ENCODE measurements at places on chromosomes 1 and 21.

DNA sequence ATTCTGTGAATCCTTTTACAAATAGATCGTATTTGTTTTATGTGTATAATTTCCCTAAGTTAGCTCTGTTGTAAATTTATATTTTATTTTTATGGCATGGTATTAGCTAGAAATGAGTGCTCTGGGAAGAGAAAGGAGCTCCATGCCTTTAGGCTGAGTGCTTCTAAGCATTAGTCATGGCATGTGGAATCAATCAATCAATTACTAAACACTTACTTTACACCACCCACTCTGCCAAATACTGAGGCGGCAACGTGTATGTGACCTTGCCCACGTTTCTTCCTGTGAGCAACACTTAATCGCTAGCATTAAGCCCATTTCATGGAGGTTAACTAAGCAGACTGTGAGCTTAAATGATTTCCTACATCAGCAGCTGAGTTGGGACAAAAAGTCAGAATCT lies 7.2 kb upstream of the BECN2 start:
- no peak for DNase-seq

- no peak for DNase-seq
Observed at GRCh38 chr1:222105393-222105737, 363.5 kb upstream of the DUSP10 start.

DNA sequence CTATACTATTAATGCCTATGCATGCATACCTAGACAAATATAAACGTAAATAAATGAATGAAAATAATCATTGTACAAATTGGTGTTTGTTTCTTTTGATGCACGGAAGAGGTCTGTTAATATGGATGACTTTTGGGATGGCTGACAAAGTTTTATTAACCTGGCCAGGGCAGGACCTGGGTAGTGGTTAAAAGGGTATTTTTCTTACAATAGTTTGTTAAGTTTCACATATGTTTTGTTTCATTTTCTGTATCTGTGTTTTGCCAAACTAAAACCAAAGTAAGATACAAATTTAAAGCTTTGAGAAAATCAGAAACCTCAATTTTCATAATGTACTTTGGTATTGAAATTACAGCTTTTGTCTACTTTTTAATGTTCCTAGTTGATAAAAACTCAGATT lies 222.7 kb upstream of the OLFM3 start:
- DNase-seq, result no peak

GRCh38 chr1:93771843-93772242 lies 90.2 kb upstream of the BCAR3 start:
- no peak for DNase-seq

DNA sequence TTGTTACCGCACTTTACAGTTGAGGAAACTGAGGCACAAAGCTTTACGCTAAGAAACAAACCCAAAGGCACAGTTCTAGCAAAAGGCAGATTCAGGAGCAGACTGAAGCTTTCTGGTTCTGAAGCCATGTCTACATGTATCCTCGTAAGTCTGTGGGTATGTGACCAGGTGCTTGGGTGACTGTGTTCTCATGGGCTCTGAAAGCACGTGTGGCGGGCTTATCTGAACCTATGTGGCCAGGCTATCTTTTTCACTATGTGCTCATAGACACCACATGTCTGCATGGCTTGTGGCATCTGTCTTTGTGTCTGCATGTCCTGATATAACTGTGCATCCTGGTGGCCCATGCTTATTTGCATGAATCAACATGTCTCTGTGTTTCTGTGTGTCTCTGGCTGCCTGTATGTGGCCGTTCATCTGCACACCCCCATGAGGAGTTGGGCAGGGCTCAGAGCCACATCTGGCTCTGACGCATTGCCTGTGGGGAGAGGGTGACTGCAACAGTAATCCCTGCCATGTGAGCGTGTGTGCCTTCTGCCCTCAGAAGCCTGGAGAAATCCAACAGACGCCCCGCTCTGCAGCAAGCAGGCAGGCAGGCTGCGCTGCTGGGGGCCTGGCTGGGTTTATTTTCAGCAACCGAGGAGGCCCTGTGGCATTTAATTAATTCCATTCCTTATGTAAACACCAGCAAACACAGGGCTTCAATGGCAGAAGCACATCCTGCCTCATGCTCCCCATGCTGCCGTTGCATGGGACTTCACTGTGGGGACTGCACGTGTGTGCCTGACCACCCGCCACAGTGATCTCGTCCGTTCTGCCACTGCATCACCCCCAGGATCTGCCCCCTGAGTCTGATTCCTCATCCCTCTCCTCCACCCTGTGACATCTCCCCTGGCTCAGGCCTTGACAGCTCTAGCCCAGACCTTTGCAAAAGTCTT lies 115.4 kb downstream of the TRABD2B start:
- no peak for DNase-seq

DNA sequence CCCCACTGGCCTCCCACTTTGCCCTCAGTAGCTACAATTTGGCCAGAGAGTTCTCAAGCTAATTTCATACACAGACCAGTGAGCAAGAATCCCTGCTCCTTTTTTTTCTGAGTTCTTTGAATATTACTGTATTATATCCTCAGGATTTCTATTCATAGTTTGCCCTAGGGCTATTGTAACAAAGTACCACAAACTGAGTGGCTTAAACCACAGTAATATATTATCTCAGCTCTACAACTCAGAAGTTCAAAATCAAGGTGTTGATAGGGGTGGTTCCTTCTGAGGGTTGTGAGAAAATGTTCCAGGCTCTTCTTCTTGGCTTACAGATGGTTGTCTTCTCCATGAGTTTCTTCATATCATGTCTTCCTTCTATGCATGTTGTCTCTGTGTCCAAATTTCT lies 289.4 kb upstream of the ESRRG start:
- DNase-seq, result no peak

GRCh38 chr1:88327391-88328267 lies 356.4 kb upstream of the PKN2 start:
- DNase-seq, result no peak

DNA sequence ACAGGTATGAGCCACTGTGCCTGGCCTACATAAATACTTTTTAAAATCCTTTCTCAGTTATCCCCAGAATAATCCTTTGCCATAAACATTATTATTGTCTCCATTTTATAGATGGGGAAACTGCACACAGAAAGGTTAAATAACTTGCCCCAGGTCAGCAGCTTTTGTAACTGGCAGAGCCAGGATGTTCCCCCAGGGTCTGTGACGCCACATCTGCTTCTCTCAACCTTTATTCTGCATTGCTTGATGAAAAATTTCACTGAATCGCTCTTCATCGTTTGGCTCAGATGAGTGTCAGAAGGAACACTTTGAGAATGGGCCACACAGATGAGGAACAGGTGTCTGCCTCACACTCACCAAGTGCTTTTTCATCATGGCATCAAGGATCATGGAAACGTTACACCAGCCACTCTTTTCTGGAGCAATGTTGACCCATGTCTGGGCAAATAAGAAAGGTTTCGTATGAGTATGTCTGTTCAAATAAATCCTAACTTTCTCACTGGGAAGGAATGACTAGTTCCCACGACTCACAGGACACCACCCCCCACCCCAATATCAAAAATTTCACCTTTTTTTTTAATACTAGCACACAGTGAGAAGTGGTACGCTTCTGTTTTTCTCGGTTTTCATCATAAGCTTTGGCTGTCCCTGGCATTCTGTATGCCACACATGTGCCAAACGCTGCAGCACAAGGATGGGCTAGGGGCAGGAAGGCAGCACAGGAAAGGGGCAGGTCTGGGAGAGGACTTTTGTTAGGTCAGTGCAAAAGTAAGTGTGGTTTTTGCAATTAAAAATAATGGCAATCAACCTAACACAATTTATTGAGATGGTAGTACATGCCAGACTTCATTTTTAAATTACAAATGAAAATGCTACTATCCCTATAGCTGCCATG lies 9.0 kb upstream of the PTGFRN start:
- no peak for DNase-seq

GRCh38 chr1:86515597-86515996 lies 31.3 kb upstream of the CLCA4 start:
- DNase-seq, result no peak

DNA sequence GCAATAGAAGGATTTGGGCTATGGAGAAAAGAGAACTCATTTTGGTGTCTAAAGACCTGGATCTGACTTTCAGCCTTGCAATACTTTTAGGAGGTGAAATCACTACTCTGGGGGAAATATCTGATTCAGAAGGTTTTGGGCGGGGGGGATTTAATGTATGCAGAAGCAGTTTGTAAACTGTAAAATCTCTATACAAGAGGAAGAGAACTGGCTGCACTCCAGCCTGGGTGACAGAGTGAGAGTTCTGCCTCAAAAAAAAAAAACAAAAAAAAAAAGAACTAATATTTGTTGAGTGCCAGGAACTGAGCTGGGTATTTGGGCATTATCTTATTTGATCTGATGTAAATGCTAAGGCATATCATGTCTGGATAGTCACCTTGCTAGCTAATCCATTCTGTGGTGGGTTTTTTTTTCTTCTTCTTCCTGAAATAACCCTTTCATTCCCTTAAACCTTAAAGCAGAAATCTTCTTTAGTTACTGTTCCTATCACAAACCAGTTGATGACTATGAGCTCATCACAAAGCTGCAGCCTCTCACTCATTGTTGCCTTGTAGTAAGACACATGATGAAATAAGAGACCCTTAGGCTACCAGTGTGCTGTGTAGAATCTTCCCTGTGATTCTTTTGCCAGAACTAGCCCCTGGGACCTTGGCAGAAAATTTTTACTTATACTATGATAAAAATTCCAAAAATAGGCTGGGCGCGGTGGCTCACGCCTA lies 35.6 kb upstream of the SLC16A1 start:
- DNase-seq, result no peak

DNA sequence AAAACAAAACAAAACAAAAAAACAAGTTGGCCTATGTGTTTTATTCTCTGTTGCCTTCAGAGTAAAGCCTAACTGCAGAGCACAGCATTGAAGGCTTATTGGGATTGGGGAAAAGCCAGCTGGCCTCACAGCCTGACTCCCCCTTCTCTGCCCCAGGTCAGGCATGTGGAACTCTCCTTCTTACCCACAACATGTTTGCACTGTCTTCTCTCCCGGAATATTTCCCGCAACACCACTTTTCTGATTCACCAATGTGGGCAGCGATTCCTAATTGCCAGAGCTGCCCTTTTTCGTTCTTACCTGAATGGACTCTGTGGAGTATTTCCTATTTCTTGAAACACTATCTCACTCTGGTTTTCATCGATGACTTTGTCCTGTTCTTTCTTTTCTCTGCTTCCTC lies 2.8 kb upstream of the TARBP1 start:
- no peak for DNase-seq

GRCh38 chr1:111679541-111679940 lies 59.7 kb downstream of the INKA2 start:
- DNase-seq, result no peak

- DNase-seq, result no peak
Observed at GRCh38 chr1:20928146-20928545, 141.0 kb upstream of the HP1BP3 start.

DNA sequence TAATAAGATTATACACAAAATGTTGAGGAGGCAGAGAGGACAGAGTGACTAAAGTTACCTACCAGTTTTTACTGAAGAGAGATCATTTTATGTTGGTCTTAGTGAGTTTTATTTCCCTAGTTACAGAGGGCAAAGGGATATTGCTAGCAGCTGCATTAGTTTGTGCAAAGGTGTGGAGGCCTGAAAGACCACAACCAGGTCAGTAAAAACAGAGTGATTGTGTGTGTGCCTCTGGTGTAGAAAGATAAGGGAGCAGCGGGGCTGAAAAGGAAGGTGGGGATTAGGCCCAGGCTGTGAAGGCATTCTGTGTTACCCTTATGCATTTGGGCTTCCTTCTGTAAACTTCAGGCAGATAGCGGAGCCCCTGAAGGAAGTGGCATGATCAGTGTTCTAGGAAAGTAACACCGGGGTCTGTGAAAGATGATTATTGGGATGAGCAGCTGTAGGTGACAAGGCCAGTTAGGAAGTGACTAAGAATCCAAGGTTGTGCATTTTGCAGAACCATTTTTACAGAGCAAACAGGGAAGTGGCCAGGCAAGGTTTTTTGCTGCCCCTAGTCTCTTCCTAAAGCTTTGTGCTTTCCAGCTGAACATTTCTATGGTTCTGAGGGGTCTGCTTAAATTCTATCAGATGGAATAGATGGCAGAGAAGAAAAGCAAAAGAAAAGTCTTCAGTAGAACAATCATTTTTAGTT lies 3.7 kb downstream of the GADD45A start:
- no peak for DNase-seq

GRCh38 chr1:212578041-212578440 lies 30.5 kb upstream of the ATF3 start:
- DNase-seq, result no peak

DNA sequence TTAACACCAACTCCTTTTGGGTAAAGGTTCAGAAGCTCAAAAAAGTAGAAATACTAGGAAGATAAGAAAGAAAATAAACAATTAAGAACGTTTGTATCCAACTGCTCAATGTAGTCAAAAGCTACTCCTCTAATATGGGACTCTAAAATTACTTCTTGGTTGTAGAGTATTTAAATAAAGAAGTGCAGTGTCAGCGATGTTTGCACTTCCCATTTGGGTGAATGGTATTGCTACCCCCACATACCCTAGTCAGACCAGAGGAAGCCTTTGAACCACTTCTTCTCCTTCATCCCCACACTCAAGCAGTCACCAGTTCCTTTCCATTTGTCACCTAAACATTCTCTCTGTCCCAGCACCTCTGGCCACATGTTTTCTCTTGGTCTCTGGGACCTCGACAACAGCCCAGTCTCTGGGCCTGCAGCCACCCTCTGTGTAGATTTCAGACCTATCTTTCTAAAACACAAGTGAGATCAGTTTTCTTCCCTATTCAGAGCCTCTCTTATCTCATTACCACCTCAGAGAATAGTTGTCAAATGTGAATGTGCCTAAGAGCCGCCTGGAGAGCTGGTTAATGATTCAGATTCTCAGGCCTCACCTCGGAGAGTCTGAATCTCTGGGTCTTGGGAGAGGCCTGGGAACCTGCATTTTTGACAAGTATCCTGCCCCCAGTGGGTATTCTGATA lies 109.8 kb downstream of the OMA1 start:
- no peak for DNase-seq

GRCh38 chr1:212824201-212824600 lies 23.2 kb downstream of the SPATA45 start:
- DNase-seq, result no peak

DNA sequence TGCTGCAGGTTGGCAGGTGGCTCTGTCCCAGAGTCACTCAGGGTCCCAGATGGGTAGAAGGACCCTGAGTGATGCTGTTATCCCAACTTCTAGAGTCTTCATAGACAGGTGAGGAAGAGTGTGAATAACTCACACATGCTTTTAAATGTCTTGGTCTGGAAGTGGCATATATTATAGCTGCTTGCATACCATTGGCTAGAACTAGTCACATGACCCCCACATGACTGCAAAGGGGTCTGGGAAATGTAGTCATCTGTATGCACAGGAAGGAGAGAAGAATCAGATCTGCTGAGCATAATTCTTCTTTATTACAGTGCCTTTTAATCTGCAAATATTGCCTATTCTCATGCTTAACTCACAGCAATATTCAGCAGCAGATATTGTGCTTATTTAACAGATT lies 28.2 kb upstream of the KLHDC7A start:
- no peak for DNase-seq

Measured in left forelimb (tissue), 1 donor.